ENCODE measurements at places on chromosomes 1 and 21.

DNA sequence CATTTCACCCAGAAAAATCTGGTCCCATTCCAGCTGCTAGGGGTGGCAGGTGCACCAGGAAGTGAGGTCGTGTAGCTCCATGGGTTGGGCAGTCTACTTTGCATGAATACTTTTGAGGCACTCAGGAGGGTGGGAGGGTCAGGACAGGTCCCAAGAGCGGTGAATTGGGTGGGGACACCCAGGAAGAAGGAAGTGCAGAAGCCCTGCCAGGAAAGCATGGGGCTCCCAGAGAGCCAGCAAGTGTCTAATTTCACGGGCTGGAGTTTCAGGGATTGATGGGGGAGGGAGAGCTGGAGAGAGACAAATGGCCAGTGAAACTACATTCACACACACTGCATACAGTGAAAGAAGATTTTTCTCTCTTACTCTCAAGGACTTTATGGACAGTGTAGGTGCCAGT lies 137.8 kb downstream of the GALNT2 start:
- DNase-seq, result no peak

- peak; percentile 69 for DNase-seq
Observed at GRCh38 chr1:31663622-31664452, 19.2 kb upstream of the PEF1 start.

GRCh38 chr1:64511044-64511443 lies 41.1 kb downstream of the CACHD1 start:
- DNase-seq, result no peak

- no peak for DNase-seq
Observed at GRCh38 chr1:154474802-154475201, 27.2 kb upstream of the TDRD10 start.

DNA sequence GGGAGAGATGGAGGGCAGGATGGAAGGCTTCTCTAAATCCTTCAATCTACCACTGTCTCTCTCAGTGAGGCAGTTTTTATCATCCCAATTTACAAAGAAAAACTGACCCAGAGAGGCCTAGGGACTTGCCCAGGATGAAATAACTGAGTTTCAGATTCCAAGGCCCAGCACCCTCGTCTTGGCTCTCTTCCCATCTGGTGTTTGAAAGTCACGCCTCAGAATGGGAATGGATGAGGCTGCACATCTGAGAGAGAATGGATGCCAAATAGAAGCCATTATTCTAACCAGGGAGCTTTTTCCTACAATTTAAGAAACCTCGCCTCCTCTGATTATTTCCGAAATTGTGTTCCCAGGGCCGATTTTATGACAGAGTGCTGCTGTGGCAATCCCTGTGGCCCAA lies 10.6 kb upstream of the KCNN3 start:
- DNase-seq, result no peak

- no peak for DNase-seq
Observed at GRCh38 chr1:167344112-167344511, 123.4 kb downstream of the POU2F1 start.

DNA sequence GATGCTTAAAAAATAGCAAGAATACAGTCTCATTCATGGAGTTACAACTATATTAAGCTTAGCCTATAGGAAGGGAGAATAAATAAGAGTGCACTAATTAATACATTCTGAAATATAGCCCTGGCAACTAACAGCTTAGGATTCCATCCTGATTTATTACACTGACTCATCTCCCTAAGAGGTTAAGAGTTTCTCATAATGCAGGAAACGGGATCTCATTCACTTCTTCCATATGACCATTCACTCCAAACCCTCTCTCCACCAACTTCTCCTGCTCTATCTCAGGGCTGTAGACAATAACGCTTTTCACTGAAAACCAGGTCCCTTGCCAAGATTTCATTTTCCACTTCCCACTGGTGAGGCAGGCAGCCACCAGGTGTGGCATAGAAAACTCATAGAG lies 168.5 kb upstream of the PLD5 start:
- no peak for DNase-seq

DNA sequence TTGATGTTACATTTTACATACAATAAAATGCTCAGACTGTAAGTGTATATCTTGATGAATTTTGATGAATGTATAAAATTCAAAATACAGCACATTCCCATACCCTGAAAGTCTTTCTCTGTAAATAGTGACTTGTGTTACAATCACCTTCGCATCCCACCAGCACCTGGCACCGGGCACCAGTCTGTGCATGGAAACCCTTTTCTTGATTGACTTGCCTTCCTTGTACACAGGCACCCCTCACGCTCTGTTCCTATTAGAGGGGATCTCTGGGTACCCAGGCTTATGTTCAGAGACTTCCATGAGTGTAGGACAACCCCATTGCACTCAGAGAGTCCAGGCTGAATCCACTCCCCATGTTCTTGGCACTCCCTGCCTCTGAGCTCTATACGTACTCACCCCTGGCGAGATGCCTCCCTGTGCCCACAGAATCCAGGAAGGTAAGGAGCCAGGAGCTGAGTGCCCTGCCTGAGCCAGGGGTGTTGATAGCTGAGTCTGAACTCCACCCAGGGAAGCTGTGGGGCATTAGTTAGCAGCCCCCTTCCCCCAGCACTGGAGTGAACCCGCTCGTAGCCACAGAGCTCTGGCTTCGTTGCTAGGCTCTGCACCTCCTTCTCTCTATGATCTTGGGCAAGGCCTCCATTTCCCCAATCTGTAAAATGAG lies 22.5 kb upstream of the PKP1 start:
- no peak for DNase-seq

DNA sequence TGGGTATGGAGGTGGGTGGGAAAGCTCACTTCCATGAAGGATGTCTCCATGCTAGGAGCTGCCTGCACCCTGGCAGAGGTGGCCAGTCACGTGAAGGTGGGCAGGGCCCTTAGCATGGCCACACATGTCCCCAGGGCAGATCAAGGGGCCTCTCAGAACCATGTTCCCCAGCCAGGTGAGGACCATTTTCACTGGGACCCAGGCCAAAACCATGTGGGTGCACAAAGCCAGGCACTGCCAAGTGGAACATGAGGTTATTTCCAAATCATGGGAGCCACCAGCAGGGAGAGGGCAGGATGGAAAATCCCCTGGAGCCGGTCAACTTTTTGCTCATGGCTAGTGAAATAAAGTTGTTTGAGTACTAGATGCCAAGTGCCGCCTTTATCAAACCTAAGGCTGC lies 9.7 kb downstream of the ZNF692 start:
- no peak for DNase-seq

DNA sequence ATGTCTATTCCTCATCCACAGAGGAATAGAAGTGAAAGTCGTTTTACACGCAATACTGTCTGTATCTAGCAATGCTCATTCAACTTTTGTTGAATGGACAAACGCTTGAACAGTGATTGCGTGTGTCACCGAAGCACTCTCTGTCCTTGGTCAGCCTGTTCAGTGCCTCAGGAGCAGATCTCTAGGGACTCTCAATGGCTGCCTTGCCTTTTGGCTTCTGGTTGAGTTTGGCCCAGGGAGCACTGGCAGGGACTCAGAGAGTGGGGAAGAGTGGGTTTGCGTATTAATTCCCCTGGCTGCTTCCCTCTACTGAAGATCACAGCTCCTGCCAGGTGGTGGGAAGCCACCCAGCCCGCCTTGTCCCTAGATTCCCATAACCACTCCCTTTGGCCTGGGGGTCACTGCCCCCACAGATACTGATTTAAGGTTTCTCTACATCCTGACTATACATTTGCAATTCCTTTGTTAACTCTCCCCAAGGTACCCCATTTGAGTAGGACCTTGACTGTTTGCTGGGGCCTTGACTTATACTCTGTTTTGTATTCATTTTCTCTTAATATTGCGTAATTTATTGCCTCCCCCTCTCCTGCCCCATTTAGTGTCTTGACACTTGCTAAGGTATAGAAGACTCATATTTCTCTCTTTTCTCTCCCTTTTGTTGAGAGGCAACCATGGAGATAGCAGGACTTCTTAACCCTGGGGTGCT lies 61.7 kb upstream of the USP24 start:
- DNase-seq, result no peak

GRCh38 chr1:167713330-167714081 lies 8.3 kb upstream of the MPZL1 start:
- no peak for DNase-seq

GRCh38 chr1:153248176-153248879 lies 11.2 kb upstream of the LORICRIN start:
- no peak for DNase-seq

Measured in GM18507 (cell line).